ENCODE measurements at places on chromosomes 12 and 14.

GRCh38 chr14:57317248-57317833, 48.6 kb downstream of the AP5M1 start:
- H3K36me3 ChIP-seq, result no peaks in the 10 kb centered on the region
- H3K27ac ChIP-seq, result no peak overlapping the region
- H3K27me3 ChIP-seq, result no peaks in the 10 kb centered on the region
- H3K4me1 ChIP-seq, result peaks cover 5% of the 10 kb centered on the region

DNA sequence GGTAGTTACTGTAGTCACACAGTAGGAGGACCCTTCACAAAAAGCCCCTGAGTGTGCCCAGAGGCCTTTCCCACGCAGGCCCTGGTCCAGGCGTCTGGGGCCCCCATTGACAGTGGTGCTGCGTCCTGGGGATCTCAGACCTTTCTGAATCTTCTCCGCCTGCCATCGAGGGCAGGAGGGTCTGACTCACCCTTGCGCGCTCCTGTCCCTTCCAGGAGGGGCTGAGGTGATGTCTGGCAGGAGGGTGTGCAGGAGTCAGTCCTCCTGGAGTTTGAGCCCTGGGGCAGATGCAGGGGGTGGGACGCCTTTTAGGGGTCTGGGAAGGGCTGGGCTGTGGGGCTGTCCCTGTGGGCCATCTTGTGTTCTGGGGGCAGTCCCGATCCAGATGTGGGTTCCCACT, 386.8 kb downstream of the TMEM121 start:
- H3K27ac ChIP-seq, result no peak overlapping the region
- H3K27me3 ChIP-seq, result peaks cover 23% of the 10 kb centered on the region
- H3K4me3 ChIP-seq, result no peak overlapping the region
- no peak for DNase-seq
- H3K36me3 ChIP-seq, result peaks cover 3% of the 10 kb centered on the region

- peaks cover 73% of the 10 kb centered on the region for H3K27me3 ChIP-seq
- H3K4me1 ChIP-seq, result no peaks in the 10 kb centered on the region
- no peak overlapping the region for H3K4me3 ChIP-seq
- DNase-seq, result no peak
These were observed 280.5 kb downstream of the DPF3 start for GRCh38 chr14:72613231-72613974.

DNA sequence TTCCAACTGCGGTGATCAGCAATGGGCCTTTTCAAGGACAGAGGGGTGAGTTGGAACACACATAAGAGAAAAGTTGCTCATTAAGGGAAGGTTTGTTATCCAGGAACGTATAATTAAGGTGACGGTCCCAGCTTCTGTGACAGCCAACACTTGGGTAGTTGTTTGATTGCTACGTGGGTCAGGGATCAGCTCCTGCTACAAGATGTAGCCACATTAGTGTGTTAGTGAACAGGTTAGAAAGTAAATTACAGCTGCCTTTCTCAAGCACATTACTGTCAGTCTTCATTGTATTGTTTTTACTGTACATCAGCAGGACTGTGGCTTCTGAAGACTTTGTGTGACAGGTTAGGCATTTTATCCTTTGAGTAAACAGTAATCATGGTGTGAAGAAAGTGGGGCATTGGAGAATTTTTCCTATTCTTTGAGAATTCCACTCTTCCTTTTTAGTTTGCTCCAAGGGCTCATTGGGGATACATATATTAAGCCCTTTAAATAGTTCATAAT, 230.5 kb downstream of the EGLN3 start:
- H3K27me3 ChIP-seq, result no peaks in the 10 kb centered on the region
- H3K4me1 ChIP-seq, result no peaks in the 10 kb centered on the region

DNA sequence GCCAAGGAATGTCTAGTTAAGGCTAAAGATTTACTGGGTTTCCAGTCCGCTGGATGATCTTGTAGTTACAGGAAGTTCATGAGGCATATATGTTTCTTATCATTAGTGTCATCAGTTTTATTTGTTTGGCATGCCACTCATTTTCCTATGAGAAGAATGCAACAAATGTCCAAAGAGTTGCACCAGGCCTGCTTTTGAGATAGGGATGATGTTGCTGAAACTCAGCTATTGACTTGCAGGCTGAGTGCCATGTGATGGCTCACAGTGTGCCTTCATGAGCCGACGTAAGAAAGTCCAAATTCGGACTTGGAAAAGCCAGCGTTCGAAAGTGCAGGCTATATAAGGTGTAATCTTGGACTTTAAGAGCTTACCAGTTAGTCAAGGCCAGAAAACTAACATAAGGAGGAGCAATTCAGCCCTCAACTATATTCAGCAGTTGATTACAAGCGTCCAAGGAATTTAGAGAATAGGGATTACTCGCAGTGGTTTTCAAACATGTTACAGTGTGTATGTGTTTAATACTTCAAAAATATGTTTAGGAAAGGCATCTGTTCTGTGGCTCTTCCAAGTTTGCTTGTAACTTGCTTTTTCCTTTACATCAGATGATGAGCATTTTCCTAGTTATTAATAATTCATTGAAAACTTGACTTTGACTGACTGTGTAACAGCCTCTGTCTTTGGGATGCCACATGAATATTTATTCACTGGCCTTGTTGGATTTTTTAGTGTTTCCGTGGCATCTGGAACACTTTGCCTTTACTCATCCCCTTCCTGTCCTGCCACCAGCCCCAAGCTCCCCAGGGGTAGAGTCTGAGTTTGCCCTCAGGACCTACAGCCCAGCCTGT, 101.3 kb downstream of the LGMN start:
- peak overlapping the region; percentile 18 for H3K4me3 ChIP-seq
- no peak for DNase-seq
- peak overlapping the region; percentile 50 for H3K27ac ChIP-seq
- peaks cover 20% of the 10 kb centered on the region for H3K36me3 ChIP-seq

GRCh38 chr14:76775695-76776427, 14.6 kb downstream of the VASH1 start:
- DNase-seq, result no peak
- H3K4me3 ChIP-seq, result no peak overlapping the region
- peaks cover 5% of the 10 kb centered on the region for H3K4me1 ChIP-seq
- peaks cover 27% of the 10 kb centered on the region for H3K27me3 ChIP-seq
- H3K36me3 ChIP-seq, result peaks cover 2% of the 10 kb centered on the region

GRCh38 chr14:103802356-103802755, 45.0 kb downstream of the PPP1R13B start:
- H3K27me3 ChIP-seq, result no peaks in the 10 kb centered on the region
- H3K4me3 ChIP-seq, result no peak overlapping the region
- H3K4me1 ChIP-seq, result peaks cover 9% of the 10 kb centered on the region
- H3K36me3 ChIP-seq, result peaks cover 2% of the 10 kb centered on the region

- no peak overlapping the region for H3K27ac ChIP-seq
- H3K4me3 ChIP-seq, result no peak overlapping the region
- no peak for DNase-seq
- no peaks in the 10 kb centered on the region for H3K36me3 ChIP-seq
- H3K27me3 ChIP-seq, result no peaks in the 10 kb centered on the region
These were observed 183.9 kb downstream of the ETNK1 start for GRCh38 chr12:22808860-22809259.

DNA sequence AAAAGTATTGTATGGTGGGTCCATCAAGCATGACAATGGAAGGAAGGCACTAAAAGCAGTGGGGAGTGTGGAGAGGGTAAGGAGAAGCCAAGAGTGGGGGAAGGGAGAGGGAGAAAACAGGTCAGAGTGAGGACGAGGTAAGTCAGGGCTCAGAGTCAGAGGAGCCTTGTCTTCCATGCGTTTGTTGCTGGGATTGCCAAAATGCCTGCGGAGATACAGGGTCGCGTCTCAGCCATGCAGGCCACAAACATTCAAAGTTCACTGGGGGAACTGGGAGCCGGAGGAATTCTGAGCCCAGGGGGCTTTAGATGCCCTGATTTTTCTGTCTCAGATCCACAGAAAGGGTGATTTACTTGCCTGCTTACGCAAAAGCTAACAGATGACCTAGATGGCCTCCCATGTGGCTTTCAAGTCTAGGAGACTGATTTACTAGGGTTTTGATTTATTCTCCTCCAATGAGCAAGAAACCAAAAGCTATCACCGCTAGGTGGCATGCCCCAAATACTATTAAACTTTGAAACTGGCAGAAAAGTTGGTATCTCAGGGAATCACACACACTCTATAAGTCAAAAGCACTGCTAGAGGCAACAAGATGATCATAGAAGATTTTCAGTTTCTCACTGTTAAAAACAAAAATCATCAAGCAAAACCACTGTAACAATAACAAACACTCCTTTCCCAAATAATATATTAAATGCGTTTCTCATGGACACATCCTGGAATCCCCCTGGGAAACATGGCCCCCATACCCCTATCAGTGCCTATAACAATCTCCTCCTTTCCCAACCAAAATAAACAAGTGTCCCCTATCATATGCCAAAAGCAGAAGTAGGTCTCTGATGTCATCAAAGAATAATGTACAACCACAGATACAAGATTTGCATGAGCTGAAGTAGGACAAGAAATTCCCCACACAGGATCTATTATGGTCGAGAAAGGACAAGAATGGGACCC, 26.6 kb upstream of the MDM1 start:
- H3K36me3 ChIP-seq, result no peaks in the 10 kb centered on the region
- H3K27me3 ChIP-seq, result no peaks in the 10 kb centered on the region
- DNase-seq, result peak; percentile 67
- H3K4me3 ChIP-seq, result no peak overlapping the region

DNA sequence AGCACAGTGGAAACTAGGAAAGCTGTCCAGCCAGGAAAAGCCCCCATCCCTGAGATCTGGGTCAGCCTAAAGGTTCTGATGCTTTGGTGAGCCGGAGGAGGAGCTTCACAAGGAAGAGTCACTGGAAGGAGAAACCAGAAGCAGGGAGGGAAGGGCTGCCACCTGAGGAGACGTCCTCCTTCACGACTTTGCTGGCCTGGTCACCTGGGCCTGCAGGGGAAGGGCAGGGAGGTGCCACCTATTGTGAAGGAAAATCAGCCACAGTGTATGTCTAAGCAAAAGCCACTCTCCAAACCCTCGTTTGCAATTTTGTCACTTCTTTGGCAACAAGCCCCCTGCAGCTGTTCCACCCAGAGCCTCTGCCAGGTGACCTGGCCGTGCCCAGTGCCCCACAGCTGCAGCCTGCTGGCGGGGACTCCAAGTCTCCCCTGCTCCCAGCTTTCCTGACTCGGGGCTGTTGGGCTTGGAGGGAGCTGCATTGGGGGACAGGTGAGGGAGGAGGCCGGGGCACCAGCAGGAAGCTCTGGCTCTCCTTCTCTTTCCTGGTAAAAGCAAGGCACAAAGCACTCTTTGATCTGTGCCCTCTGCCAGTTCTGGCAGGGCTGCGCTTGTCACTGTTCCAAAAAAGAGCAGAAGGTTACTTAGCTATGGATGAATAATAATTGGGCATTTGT, 120.9 kb upstream of the BCL2L14 start:
- no peaks in the 10 kb centered on the region for H3K36me3 ChIP-seq
- H3K27ac ChIP-seq, result no peak overlapping the region
- H3K27me3 ChIP-seq, result peaks cover 14% of the 10 kb centered on the region
- H3K4me1 ChIP-seq, result peaks cover 14% of the 10 kb centered on the region

GRCh38 chr12:123655420-123655819, 15.5 kb upstream of the TCTN2 start:
- H3K4me3 ChIP-seq, result no peak overlapping the region
- H3K36me3 ChIP-seq, result peaks cover 27% of the 10 kb centered on the region
- no peak overlapping the region for H3K27ac ChIP-seq

DNA sequence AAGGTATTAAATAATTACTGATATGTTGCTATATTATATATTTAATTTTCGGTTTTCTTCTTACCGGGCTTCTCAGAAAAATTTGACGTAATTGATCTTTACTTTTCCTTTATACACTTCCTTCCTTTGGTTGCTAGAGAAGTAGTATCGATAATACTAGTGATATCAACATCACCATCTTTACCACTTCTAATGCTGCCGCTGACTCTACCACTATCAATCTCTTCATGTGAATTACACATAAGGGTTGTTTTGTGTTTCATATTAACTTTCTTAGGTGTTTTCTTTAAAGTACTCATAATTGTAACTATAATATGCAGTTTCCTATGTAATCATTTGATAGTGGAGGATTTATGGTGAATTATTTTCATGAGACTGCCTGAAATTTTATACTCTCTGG, 30.9 kb upstream of the KLRF1 start:
- H3K27me3 ChIP-seq, result peaks cover 12% of the 10 kb centered on the region
- H3K36me3 ChIP-seq, result no peaks in the 10 kb centered on the region
- no peak for DNase-seq
- H3K27ac ChIP-seq, result peak overlapping the region; percentile 30
- peak overlapping the region; percentile 39 for H3K4me3 ChIP-seq

GRCh38 chr12:75452675-75453330, 27.8 kb upstream of the GLIPR1 start:
- no peak for DNase-seq
- no peaks in the 10 kb centered on the region for H3K27me3 ChIP-seq
- H3K27ac ChIP-seq, result no peak overlapping the region
- H3K4me3 ChIP-seq, result no peak overlapping the region

GRCh38 chr12:52521568-52522266, 1.5 kb upstream of the KRT5 start:
- DNase-seq, result no peak
- H3K36me3 ChIP-seq, result no peaks in the 10 kb centered on the region
- H3K4me3 ChIP-seq, result no peak overlapping the region
- no peak overlapping the region for H3K27ac ChIP-seq

GRCh38 chr12:39403376-39403775, 39.5 kb downstream of the KIF21A start:
- no peaks in the 10 kb centered on the region for H3K27me3 ChIP-seq
- DNase-seq, result no peak
- H3K36me3 ChIP-seq, result no peaks in the 10 kb centered on the region
- H3K4me3 ChIP-seq, result no peak overlapping the region
- no peak overlapping the region for H3K27ac ChIP-seq

DNA sequence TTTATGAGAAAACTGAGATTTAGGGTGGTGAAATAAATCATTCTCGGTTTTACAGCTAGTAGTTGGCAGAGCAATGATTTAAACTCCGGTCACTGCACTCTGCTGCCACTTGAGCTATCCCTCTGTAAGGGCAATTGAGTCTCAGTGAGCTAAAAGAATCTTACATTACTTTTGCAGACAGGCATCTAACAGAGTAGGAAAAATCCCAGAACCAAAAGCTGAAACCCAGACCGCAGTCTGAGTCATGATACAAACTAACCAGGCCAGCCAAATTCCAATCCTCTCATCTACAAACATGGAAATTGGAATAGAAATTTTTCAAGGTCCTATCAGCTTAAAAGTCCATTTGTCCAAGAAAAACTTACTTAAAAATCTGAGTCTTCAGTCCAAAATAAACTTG, 73.7 kb downstream of the ANKS1B start:
- no peaks in the 10 kb centered on the region for H3K27me3 ChIP-seq
- DNase-seq, result no peak
- H3K27ac ChIP-seq, result no peak overlapping the region

DNA sequence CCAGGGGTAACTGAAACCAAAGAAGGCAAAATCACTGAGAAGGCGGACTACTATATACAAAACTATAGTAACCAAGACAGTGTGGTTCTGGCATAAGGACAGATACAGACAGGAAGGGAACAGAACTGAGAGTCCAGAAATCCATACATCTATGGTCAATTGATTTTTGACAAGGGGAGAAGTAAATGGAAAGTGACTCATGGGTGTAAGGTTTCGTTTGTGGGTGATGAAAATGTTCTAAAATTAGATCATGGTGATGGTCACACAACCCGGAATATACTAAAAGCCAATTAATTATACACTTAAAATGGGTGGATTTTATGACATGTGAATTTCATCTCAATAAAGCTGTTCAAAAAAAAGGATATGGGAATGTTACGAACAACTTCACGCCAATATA, 18.7 kb downstream of the ANGEL1 start:
- H3K4me3 ChIP-seq, result no peak overlapping the region
- H3K27me3 ChIP-seq, result no peaks in the 10 kb centered on the region
- H3K27ac ChIP-seq, result no peak overlapping the region
- peaks cover 36% of the 10 kb centered on the region for H3K36me3 ChIP-seq
- no peak for DNase-seq

All from central memory CD8-positive, alpha-beta T cell (primary cell).